GDM1 (cell line): ENCODE measurements at places on chromosomes 12 and 14.

DNA sequence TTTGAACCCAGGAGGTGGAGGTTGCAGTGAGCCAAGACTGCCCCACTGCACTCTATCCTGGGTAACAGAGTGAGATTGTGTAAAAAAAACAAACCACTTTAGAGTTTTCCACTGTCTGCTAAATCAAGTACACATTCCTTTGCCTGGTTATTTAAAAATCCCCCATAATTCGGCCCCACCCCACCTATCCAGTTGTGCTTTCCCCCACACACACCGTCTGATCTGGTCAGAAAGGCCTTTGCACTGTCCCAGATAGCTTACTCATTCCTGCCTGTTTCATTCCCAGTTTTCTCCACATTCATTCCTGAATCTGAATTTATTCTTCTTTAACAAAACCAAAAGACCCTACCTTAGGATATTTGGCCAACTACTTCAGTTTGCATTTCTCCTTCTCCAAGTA lies 29.5 kb downstream of the NINJ2 start:
- DNase-seq = no peak

DNA sequence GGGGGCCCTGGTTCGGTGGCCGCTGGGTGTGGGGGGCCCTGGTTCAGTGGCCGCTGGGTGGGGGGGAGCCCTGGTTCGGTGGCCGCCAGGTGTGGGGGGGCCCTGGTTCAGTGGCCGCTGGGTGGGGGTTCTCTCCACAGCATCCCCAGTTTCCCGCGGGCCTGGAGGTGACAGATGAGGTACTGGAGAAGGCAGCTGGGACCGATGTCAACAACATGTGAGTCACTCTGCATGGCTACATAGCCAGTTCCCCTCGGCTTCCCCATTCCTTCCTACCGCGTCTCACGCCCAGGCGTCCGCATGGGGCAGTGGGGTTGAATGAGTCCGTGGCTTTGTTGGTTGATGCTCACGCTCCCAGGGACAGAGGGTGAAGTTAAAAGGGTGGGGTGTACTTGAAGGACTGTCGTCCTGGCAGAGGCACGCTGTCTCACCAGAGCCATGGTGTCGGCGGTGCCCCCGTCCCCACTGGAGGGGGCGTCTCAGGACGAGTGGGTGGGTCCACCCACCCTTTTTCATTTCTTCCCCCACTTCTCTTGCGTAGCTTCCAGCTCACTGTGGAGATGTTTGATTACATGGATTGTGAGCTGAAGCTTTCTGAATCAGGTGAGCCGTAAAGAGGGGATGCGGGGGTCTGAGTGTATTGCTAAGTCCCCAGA lies 15.6 kb downstream of the HIP1R start:
- DNase-seq = no peak

- DNase-seq = no peak
These were observed 363.1 kb downstream of the SYT1 start for GRCh38 chr12:79227646-79228045.

DNA sequence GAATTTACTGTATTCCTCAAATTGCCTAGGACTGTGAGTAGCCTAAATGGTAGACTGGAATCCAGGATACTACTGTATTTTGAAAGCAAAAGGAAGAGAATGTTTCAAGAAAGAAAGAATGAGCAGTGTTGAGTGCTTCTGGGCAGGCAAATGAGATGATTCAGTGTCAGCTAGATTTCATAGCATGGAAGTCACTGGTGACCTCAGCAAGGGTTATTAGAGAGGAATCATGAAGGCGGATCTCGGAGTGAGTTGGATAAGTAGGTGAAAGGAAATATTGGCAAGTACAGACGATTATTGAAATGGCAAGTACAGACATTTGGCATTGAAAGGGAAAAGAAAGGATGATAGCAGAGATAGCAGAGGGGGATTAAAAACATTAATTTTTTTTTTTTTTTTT lies 27.1 kb downstream of the VRK1 start:
- DNase-seq = no peak

DNA sequence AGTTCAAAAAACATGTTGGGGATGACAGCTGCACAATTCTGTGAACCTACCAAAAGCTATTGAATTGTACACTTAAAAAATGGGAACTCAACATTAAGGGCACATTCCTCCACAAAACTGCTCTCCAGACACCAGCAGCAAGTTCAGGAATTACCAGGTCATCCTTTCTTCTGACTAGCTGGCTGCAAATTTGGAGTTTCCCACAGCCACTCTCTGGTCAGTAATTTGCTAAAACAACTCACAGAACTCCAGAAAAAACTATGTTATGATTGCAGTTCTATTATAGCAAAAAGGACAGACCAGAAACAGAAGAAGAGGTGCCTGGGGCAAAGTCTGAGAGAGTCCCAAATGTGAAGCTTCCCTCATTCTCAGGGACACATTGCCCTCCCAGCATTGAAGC lies 20.1 kb upstream of the PLEKHD1 start:
- DNase-seq = no peak

GRCh38 chr14:81406863-81407262 lies 6.7 kb upstream of the STON2 start:
- DNase-seq = no peak

- DNase-seq = no peak
These were observed 34.4 kb downstream of the TBX3 start for GRCh38 chr12:114649585-114649984.

DNA sequence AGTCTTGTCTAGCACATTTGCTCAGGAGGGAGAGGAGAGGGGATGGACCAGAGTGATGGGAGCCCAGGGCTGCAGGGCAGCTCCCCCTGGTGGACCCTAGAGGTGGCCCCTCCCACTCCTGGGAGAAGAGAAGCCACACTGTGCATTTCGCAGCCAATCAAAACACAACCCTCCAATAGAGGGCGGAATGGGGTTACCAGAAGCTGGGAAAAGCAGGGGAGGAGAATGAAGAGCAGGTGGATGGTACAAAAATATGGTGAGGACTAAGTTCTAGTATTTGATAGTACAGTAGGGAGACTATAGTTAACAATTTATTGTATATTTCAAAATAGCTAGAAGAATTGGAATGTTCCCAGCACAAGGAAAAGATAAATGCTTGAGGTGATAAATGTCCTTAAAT lies 23.6 kb downstream of the VASH1 start:
- DNase-seq = peak; percentile 79

- no peak for DNase-seq
These were observed 40.6 kb downstream of the IL31 start for GRCh38 chr12:122133192-122133950.

DNA sequence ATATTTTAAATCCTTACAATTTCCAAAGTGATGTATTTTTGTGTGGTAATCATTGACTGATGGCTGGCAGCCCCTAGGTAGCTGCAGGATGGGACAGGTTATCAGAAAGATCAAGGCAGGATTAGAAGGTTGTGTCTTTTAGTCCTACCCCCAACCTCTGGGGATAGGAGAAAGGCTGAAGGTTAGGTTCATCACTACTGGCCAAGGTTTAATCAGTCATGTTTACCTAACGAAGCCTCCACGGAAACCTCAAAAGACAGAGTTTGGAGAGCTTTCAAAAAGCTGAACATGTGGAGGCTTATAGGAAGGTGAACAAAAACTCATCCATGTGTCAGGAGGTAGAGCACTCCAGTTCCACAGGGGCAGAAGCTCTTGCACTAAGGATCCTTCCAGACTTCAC lies 77.5 kb upstream of the CD163 start:
- no peak for DNase-seq

GRCh38 chr12:92470608-92471021 lies 232.2 kb upstream of the PLEKHG7 start:
- no peak for DNase-seq

- no peak for DNase-seq
These were observed 129.8 kb downstream of the TBX5 start for GRCh38 chr12:114275932-114276785.

DNA sequence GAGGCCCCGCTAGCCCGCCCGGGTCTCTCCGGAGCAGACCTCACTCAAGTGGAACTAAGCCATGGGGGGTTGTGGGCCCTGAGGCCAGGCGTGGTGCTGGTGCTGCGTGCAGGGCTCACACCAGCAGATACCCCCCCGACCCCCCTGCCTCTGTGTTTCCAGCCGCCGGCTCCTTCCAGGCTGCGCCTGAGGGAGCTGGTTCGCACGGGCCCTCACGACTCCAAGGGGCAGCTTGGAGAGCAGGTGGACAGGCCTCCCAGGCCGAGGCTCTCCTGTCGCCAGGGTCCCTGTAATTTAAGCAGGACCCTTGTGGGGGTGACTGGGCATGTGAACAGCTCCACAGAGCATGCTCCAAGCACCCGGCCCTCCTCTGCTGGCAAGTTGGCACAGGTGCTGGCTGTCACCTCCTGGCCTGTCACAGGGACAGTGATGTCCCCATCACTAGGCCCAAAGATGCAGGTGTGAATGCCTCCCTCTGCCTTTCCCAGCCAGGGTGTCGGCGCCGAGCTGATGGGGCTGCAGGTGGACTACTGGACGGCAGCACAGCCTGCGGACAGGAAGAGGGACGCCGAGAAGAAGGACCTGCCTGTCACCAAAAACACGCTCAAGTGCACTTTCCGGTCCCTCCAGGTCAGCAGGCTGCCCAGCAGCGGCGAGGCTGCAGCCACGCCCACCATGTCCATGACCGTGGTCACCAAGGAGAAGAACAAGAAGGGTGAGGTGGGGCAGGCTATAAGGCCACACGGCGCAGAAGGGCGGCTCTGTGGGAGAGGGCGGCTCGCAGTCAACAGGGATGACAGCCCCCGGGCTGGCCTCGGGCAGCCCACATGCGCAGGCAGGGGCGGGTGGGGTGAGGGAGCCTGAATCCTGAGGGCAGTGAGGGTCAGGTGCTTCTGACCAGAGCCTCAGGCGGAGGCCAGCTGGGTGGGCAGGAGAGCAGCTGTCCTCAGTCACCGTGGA lies 5.9 kb upstream of the TEX22 start:
- DNase-seq = no peak

- peak; percentile 8 for DNase-seq
These were observed 19.9 kb downstream of the HRK start for GRCh38 chr12:116861320-116861719.

DNA sequence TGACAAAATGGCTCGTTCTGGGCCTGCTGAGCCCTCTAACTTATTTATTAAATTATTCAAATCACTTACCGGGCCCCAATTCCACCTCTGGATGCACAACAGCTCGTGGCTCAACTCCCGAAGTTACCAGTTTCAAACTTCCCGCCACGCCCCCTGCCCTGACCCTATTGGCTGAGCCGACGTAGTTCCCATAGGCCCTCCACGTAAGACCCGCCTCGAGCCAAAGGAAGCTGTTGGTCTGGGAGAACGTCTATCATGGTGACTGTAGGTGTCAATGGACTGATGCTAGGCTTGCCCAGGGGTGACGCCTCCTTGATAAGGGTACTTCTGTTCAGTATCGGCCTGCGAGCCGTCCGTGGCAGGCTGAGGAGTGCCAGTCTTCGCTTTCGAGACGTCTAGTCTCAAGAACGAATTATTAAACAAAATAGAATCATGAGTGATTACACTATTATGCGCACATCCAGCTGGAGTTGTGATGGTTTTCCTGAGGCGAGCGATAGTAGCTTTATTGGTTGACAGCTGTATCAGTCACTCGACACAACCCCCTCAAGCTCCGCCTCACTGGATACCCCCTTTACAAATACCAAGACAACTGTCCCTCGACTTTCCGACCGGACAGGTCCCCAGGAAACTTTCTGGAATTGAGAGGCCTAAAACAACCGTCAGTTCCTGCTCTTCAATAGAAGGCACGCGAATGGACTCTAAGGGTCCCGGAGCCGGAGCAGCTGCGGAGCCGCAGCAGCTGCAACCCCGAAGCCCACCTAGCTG lies at the start of gene CDCA3:
Gene CDCA3 (minus strand): TSS at position 134 of the 768 bp plus-strand sequence. CDS start 334 bp downstream, outside the sequence.
- DNase-seq = peak; percentile 96

DNA sequence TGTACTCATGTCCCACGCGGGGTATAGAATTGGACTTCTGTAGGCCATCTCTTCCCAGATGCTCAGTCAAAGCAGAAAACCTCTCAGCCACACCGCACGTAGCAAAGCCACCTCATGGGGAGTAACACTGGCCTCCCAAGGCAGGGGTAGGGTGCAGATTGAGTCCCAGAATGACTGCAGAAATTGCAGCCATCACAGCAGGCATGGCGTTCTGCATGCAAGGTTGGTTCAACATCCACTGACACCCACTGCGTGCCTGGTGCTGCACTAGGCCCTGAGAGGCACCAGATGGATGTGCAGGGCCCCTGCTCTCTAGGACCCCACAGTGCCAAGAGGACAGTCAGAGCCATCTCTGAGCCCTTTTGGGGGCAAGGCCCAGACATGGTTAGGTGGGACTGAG lies 39.9 kb downstream of the RAB35 start:
- no peak for DNase-seq

GRCh38 chr14:29815016-29815674 lies 112.5 kb downstream of the PRKD1 start:
- DNase-seq = no peak

GRCh38 chr12:130026608-130027176 lies 122.9 kb upstream of the TMEM132D start:
- no peak for DNase-seq

GRCh38 chr12:65857840-65858239 lies 33.6 kb downstream of the HMGA2 start:
- DNase-seq = no peak

DNA sequence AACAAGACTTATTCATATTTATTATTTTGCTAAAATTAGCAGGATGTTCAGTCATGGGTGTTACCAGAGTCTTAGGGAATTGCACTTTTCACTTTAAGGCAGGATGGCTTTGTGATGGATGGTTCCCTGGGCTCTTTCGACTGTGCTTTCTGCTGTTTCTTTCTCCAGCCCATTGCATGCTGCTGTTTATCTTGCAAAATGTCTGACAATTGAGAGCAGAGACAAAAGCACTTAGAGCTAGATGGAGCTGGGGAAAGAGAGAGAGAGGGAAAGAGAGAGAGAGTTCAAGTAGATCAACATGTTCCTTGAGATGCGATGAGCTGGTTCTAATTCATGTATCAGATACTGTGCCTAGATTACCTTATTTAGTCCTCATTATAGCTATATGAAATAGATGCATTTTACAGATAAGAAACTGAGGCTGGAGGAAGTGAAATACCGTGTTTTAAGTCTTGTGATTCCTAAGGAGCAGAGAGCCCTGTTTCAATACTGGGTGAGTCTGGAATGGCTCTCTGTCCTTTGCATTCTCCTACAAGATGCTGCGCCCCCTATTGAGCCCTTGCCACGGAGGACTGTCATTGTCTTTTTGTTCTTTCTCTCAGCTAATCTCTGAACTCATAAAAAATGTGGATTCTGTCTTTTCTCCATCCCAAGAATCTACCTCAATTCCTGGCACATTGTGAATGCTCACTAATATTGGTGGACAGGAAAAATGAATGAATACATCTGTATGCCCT lies 227.9 kb downstream of the ALG10B start:
- no peak for DNase-seq

DNA sequence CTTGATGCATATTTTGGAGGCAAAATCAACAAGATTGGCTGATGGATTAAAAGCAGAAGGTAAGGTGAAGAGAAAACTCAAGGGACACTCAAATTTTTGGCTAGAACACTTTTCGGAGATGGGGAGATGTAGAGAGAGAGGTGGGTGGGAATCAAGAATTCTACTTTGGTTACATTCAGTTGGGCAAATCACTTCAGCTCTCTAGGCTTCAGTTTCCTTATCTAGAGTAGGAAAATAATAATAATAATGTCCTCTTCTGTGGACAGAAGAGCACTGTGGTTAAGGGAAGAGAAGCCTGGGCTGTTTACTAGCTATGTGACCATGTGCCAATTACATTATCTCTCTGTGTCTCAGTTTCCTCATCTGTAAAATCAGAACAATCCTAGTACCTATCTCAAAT lies 23.4 kb upstream of the DHRS2 start:
- no peak for DNase-seq
